ENCODE measurements at places on chromosomes 12 and 14.

DNA sequence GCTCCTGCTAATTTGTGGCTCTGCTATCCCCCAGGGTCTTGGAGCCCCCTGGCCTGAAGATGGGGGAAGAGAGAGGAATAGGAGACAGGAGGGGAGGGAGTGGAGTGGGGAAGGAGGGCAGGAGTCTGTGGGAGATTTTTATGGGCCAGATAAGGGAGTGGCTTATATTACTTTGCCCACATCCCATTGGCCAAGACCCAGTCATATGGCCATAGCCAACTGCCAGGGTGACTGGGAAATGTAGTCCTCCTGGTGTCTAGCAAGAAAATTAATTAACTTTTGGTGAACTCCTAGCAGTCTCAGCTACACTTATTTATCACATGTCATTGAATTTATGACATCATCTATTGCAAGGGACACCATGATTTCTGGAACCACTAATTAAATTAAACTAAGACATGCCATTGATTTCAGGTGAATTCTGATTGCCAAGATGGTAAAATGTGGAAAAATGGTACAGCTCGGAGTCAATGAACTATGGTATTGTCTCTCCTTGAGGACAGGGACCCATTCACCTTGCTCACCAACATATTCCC lies 50.3 kb downstream of the ESRRB start:
- no peak for DNase-seq

- peak; percentile 45 for DNase-seq
These were observed 34.5 kb upstream of the VRK1 start for GRCh38 chr14:96762650-96763049.

GRCh38 chr12:50039151-50039835 lies 14.0 kb upstream of the RACGAP1 start:
- no peak for DNase-seq

DNA sequence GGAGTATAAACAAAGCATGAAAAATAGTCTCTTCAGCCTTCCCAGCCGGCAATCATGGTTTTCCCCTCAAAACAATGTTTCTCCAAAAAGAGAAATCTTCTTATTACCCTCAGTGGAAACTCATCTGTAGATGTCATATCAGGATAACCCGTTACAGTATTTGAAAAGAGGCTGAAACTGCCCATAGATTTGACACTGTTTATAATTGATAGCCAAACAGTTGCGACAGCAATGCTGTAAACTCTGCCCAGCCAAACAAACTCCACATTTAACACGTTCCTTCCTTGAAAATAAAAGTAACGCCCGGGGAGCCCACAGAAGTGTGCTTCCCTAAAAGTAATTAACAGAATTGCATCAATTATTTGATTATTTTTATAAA lies 201.3 kb upstream of the FOXN3 start:
- no peak for DNase-seq

DNA sequence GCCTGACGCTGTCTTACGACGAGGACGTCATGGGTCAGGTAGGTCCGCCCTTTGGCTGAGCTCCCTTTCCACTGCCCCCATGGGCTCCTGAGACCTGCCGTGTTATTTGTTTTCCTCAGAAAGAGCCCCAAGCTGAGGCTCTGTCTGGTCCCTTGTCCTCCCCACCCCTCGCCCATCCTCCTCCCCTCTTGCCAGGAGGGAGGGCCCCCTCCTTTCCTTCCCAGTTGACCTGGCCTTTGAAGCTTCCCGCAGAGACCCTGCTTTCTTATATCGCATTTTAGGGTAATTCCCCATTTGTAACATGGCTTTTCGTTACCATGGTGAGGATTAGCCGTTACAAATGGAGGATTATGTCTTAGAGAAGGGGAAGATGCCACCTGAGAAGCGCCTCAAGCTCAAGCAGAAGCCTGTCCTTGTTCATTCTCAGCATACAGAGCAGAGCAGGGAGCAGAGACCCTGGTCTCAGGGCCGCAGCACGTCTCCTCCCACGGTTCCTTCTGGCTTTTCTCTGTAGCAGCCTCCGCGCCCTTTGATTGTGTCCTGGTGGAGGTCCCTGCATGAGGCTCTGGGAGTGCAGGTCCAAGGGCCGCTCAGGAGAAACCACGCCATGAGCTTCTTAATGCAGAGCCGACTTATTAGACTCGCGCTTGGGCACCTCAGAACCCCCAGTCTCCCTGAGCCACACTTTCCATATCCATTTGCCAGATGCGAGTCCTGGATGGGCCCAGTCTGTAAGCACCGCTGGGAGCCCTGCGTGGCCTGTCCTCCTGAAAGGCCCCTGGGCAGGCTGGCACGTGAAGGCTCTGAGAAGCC lies 47.2 kb downstream of the UBE3B start:
- no peak for DNase-seq

- DNase-seq, result no peak
These were observed 1.5 kb downstream of the RFLNA start for GRCh38 chr12:124296295-124296915.

- no peak for DNase-seq
These were observed 9.9 kb downstream of the KRT83 start for GRCh38 chr12:52311285-52311648.

DNA sequence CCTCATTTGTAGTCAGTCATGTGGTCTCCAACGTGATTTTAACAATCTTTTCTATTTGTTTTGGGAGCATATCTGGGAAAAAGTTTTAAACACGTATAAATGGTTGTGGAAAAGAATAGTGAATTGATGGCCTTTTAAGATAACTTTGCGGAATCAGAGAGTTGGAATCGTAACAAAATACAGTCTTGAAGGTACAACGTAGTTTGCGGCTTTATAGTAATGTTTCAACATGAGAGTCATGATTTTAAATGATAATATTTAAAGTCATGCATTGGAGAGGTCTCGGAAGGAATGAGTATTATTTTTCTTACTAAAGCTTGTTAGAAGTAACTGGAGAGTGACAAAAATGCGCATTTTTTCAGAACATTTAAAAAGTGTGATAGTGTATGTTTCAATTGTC lies 1.6 kb downstream of the AEBP2 start:
- DNase-seq, result no peak

DNA sequence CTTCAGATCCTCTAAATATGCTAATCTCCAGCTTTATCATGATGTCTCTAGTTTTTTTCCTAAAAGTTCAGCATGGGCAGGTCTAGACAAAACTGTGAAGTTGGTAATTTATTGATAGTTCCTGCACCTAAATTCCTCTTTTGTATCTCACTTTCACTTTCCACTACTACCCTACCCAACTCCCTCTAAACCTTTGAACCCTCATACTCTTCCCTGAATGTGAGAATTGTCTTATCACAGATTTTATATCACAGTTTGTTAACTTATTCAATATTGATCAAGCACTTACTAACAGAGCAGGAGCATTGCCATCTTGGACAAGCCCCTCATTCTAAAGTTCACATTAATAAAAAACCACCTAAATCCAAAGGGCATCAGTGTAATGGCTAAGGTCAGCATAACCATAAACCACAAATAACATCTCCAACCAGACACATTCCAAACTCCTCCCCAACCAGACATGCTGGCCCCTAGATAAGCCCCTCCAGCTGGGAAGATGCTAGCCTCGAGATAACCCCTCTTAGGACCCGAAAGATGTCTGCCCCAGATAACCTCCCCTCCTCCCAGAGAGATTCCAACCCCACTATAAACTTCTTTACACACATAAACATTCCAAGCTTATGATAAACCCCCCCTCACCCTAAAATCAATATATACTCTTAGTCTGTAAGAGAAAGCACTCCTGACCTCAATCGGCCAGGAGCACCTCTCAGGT lies 78.7 kb downstream of the FSCB start:
- no peak for DNase-seq

DNA sequence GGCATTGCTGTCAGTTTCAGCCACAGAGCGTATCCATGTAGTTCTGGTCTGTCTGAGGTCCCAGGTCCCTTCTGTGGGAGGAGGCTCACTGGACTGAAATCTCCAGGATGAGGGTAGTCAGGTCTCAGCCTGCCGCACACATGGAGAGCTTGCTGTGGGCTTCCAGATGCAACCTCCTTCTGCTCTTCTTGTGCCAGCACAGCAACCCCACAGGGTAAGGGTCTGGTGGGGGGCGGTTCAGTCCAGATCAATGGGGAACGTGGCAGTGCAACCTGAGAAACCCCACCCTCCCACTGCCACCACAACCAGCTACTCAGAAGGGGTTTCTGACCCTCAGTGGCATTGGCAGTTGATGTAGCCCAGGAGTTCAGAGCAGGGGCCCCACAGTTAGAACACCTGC lies 61.2 kb downstream of the BEGAIN start:
- DNase-seq, result no peak

- no peak for DNase-seq
These were observed at the start of gene CPSF6 for GRCh38 chr12:69239352-69239921. TSS of gene CPSF6 (plus strand) at chr12:69239569. CDS start at chr12:69239647, 78 bp downstream.

- DNase-seq, result no peak
These were observed 62.7 kb upstream of the PTGR2 start for GRCh38 chr14:73788701-73789551.

All from SK-N-MC (cell line).